ENCODE measurements at places on chromosomes 1 and 21. TPM values are rescaled to one million over a fixed set of nuclear protein-coding genes. Genes with fewer than 3 reads are reported as not detected.

Gene MRPL39
- 21.3 TPM for total RNA-seq

DNA sequence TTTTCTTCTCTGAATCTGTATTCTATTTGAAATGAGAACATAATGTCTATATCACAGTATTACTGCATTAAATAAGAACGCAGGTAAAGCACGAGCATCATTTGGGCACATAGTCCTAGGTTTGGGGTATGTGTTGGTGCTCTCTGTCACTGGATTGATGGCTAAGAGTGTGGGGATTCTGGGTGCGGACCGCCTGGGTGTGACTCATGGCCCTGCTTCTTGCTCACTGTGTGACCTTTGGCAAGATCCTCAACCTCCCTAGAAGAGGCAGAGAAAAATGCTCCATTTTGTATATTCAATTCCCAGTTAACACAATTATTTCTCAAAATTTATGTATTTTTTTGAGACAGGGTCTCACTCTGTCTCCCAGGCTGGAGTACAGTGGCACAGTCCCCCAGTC is 99.7 kb downstream of the LAMC2 start:
- no peak for DNase-seq

GRCh38 chr1:235923466-235924021 is 56.8 kb upstream of the LYST start:
- DNase-seq = peak; percentile 70

- no peak for DNase-seq
These were observed 570.6 kb downstream of the DPYD start for GRCh38 chr1:97350241-97350640.

GRCh38 chr1:183635099-183635605 is 431 bp downstream of the ARPC5 start:
- peak; percentile 40 for DNase-seq
